HCT116 (cell line): ENCODE measurements at places on chromosomes 5 and 9.

DNA sequence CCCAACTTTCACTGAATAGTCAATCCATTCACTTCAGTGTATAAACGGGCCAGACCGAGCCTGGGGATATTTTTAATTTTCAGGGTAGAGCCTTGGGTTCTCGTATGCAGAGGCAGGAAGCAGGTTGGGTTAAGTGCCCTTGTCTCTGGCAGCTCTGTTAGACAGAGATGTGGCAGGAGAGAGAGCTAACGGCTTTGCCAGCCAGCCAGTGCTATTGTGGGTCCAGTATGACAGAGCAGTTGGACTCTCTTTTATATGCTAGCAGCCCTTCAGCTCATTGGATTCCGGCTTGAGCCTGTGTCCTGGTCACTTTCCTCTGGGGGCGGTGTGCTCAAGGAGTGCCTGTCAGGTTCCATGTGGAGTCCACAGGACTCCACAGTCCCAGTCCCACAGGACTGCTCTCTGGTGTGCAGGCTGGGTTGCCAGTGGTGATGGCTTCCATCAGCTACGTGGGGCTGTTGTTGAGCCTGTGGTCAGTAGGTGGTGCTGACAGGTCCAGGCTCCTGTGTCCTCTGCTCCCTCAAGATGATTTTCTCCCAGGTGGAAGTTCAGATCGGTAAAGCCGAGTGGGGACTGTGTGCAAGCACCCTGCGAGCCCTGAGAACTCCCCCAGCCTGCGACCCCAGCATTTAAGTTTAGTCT, 14.3 kb downstream of the CLTA start:
- no peak for DNase-seq

DNA sequence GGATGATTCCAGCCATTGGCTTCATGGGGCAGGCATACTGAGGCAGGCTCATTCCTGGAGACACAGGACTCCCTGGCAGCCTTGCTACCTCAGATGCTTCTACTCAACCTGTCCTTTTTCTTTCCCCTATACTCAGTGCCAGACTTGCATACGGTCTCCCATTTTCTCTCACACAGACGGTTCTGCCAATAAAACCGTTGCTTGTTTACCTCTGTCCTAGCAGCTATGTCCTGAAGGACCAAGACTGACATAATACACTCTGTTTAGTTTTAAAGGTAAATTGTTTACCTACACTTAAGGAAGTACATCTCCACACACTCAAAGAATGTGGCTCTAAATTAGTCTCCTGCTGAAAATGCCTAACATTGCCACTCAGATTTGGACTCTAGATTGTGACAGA, 151.0 kb upstream of the RFX3 start:
- DNase-seq: no peak

DNA sequence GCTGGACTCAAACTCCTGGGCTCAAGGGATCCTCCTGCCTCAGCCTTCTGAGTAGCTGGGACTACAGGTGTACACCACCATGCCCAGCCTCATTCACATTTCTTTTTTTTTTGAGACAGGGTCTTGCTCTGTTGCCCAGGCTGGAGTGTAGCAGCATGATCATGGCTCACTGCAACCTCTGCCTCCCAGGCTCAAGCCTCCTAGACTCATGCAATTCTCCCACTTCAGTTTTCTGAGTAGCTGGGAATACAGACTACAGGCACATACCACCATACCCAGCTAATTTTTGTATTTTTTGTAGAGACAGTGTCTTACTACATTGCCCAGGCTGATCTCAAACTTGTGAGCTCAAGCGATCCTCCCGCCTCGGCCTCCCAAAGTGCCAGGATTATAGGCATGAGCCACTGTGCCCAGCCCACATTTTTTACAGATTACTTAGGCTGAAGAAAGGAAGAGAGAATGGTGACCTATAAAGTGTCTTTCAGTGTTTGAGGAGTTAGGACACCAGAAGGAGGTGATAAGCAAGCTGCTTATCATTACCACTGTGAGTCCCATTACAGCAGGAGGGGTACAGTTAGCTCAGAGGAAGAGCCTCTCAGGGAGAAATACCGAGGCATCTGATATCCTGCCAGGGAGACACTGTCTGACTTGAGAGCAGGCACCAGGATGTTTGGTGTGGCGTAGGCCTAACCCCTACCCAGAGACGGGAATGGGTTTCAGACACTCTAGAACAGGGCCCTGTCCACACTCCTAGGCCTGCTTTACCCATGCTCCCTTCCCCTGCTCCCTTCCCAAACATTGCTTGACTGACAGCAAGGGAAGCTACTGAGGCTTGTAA, 9.7 kb downstream of the FAXDC2 start:
- DNase-seq: no peak

GRCh38 chr5:88680253-88681132, 202.5 kb downstream of the MEF2C start:
- DNase-seq: peak; percentile 24

- DNase-seq: no peak
These were observed 27.8 kb downstream of the RALGPS1 start for GRCh38 chr9:126942399-126942798.

DNA sequence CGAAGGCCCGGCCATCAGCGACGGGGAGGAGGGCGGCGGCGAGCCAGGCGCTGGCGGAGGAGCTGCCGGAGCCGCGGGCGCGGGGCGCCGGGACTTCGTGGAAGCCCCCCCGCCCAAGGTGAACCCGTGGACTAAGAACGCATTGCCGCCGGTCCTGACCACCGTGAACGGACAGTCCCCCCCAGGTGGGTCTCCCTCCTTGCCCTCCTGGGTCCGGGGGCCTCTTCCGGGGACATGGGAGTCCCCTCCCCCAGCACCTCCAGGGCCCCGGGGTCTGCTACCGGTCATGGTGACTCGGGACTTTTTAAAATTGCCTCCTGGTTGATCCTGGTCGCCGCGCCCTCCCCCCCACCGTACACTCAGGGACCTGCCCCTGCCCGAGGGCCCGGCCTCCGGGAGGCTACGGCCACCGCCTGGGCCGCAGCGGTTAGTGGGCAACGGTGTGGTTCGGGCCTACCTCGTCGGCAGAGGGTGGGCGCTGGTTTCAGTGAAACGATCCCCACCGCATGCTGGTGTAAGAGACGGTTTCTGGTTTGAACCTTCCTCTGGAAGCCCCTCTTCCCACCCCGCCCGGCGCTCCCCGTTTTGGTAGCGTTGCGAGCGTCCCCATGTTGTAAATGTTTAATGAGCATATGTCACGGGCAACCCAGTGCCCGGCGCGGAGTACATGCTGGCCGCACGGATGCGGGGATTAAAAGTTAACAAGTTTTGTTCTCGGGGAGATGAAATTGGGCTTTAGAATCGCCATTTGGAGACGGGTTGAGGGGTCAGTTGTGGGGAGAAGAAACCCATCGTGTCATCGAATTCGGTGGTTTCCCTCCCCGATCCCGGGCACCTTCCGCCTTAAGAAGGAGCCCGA, 1.1 kb downstream of the LARP1 start:
- no peak for DNase-seq

DNA sequence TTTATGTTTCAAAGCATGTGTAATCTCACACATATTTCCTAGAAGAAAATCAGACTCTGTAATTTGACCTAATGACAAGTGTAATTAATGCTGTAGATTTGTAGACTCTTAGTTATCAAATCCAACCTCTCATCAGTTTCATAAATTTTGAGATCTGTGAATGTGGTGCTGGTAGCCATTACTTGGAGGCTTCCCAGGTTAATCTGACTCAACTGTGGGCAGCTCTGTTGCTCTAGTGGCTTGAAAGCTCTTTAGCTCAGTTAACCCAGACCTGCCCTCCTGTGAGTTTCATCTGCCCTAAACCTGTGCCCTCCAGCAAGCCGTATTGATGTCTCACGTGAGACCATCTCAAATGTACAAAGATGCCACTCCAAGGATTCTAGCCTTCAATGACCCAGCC, 323.4 kb downstream of the FBXL7 start:
- no peak for DNase-seq

DNA sequence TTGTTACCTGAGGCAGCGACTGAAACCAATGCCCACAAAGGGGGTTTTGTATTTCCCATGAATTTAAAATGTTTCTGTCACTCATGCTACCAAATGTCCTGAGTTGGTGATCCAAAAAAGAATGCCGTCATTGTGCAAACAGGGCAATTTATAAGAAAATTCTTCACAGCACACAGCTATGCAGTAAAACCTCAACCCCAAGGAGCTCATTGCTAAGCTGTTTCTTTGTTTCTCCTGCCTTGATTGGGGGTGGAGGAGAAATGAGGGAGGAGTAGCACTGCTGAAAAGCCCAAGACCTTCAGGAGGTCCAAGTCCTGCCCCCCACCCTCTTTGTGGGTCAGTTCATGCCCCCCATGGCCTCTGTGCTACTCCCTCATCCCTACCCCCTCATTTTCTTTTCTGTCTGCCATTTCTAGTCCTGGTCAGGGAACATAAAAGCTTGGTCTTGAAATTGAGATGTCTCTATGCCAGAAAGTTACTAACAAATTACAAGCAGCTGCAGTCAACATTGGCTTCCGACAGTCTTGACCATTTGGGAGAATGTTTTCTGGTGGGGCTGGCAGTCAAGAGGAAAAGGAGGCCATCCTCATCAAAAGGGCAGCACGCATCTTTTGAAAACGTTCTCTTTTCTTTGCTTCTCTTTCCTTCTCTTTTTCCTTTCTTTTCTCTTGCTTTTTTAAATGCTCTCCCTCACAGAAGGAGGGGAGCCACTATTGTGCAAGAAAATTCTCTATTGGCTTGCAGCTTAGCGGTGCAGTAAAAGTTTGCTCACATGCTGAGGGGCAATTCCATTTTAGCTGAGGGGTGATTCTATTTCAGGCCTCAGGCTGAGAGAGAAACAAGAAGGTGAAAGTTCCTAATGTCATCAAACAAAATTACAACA, 133.3 kb downstream of the GCNT1 start:
- DNase-seq: no peak

- no peak for DNase-seq
These were observed 1.5 kb downstream of the EGFL7 start for GRCh38 chr9:136664000-136664915.

DNA sequence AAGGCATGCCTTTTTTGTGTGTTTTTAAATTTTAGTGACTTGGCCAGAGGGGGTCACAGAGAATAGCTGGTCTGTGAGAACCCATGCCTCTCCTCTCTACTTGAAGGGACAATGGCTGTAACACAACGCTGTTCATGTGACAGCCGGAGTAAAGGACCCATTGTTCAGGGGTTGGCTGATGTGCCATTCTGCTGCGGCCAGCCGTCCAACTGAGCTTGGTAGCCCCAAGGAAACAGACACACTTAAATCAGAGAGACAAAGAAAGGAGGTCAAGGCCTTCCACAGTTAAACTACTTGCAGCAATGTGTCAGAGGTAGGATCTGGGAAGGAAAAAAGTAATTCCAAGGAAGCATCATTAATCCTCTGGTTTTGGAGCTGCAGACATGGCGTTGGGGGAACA, 8.1 kb downstream of the MEGF10 start:
- DNase-seq: no peak

- DNase-seq: no peak
These were observed 15.0 kb downstream of the TBC1D2 start for GRCh38 chr9:98240475-98240874.

DNA sequence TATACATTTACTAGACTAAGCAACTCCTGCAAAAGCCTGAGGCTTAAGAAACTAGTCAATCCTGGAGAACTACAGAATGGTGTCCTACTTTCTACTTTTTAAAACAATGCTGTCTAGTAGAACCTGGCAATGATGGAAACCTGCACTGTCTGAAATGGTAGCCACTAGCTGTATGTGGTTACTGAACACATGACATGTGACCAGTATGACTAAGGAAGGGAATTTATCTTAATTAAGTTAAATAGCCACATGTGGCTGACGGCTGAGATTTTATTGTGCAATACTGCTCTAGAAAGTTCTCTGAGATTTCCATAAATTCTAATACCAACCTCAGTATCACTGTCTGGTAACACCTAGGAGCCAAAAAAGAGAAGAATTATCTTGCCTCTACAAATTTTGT, 44.9 kb upstream of the RAPGEF6 start:
- DNase-seq: no peak
